NCI-H345 (cell line): ENCODE measurements at places on chromosomes 5 and 9.

DNA sequence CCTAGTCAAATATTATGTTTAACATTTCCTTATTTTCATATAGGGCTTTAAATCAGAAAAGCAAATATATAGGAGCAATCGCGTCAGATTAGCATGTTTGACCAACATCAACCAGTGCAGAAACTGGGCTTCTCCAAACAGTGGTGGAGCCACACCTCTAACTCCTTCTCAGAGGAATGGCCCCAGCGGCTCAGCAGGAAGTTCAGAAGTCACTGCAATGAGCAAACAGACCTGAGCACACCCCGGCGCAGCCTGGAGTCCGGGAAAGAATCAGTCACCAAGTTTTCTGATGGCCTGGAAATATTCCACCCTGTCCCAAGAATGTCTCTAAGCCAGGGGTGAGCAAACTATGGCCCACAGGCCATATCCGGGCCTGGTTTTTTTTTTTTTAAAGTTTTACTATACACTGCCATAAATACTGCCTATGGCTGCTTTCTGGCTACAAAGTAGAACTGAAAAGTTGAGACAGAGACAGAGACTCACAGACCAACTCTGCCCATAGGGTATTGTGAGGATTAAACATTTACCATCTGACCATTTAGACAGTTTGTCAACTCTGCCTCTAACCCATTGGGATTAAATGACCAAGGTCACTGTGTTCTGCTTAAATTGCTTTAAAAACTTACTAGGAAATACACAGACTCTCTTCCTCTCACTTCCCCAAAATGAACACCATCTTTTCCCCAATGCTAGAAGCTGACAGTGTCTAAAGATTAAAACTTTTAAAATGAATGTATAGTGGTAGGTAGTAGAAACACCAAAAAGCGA is 5.4 kb downstream of the GOLM1 start:
- no peak for DNase-seq

DNA sequence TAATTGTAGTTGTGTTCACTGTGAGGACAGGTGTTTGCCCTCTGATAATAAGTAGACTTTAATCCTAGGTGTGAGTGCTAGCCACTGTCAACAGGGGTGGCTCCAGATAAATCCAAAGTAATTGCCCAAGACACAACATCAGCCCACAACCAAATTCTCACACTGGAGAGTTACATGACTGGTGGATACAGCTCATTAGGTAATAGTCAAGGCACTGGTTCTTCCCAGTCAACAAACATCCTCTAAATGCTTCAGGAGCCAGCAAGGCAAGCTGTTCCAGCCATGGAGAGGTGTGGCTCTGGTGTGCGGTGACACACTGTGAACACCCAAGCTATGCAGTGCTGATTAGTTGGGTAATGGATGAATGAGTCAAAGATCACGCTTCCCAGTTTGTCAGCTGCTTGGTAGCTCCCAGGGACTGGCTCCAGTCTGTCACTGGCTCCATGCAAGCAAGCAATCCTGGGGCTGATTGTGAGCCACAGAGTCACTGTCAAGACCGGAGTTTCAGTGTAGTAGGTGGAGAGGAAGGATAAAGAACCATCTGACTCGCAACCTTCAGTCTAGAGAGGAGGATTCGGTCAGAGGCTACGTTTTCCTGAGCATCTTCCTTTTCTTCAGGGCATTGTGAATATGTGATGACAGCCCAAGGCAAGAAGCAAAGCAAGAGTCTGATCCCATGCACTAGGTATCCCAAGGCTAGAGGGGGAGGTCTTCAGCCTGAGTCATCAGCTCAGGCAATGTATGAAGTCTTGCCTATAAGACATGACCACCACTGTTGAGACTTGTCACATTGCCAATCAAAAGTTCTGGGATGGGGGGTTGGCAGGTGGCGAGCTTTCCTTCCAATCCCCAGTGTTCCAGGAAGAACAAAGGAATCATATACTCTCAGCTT is 63.1 kb downstream of the UGCG start:
- DNase-seq: peak; percentile 14

GRCh38 chr5:160312134-160312959 is at the start of gene CCNJL:
Gene CCNJL (minus strand): TSS chr5:160312564. CDS start chr5:160311923, 641 bp downstream.
- peak; percentile 79 for DNase-seq

- DNase-seq: no peak
Observed at GRCh38 chr9:16817002-16817401, 53.5 kb downstream of the BNC2 start.

DNA sequence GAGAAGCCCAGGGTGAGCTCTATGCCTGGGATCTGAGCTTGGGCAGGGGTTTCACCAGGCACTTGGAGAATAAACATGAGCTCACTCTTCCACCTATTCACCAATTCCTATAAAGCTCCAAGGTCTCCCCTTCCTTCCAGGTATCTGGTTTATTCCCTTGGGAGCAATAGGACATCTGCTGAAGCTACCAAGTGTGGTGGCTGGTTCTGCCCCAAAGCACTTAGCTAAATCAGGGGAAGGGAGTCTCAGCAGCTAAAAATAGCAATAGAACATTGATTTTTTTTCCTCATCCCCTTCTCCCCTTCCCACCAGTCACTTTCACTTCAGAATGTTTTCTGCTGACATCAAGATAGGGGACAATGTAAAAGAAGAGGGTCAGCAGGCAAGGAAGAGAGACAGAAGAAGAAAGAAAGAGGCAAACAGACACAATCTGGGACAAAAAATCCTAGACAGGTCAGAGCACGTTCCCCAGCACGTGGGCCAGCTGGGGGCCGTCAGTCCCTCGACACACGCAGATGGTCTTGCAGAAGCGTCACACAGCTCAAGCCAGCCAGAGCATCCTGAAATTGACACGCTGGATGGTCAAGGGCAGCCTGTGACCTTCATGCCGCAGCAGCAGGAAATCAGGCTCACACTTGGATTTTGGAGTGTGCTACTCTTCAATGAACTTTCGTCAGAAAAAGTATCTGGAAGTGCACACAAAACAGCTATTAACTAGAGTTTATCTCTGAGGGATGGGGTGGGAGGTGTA is 176.0 kb downstream of the ZNF608 start:
- peak; percentile 2 for DNase-seq

GRCh38 chr9:136028760-136029470 is 66.2 kb downstream of the NACC2 start:
- DNase-seq: no peak

- no peak for DNase-seq
Observed at GRCh38 chr9:131398204-131398603, 4.3 kb downstream of the PRRC2B start.

GRCh38 chr9:4799033-4799430 is 6.3 kb downstream of the RCL1 start:
- no peak for DNase-seq

DNA sequence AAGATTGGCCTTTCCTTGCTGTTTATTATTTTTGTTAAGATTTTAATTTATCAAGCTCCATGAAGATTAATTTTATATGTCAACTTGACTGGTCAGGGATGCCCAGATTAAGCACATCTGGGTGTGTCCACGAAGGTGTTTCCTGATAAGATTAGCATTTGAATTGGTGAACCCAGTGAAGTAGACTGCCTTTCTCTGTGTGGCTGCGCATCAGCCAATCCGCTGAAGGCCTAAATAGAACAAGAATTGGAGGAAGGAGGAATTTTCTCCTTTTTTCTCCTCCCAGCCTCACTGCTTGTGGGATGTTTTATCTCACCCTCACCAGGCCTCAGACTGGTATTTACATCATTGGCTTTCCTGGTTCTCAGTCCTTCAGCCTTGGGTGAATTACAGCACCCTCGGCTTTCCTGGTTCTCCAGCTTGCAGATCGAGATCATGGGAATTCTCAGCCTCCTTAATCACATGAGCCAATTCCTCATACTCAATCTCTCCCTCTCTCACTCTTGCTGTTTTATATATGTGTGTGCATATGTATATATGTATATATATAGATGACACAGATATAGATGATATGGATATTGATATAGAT is 135.4 kb upstream of the SPEF2 start:
- DNase-seq: no peak

GRCh38 chr5:31086839-31087415 is 106.6 kb upstream of the CDH6 start:
- no peak for DNase-seq

DNA sequence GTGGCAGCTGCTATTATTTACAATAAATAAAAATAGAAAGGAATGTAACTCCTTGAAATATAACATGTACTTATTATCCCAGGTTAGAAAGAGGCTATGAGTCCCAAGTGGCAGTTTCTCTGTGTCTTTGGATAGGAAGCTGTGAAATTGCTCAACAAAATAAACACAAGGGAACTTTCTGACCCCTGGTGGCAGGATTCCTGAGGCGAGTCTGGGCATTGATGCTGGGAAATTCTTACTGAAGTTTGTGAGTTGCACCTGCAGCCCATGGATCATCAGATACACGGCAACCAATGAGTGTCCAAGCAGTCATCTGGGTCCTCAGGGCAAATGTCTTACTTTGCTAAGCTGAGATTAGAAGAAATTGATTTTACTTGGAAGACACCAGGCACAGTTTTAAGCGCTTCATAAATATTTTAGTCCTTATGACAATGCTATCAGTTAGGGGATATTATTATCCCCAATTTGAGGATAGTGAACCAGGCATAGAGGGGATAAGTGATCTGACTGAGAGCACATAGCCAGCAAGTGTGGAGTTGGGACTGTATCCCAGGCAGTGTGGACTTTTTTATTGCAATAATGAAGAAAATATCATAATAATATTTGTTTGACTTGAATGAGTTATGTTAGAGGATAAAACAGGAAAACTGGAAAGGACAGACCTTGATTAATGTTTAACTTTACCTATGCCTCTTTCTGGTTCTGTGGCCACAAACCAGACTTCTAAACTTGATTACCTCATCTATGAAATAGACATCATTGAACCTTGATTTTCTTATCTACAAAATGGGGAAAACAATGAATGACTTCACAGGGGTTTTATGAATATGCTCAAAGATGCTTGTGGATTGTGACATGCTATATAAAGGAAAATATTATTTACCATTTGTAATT is 265.5 kb upstream of the ADAMTSL1 start:
- DNase-seq: peak; percentile 37

DNA sequence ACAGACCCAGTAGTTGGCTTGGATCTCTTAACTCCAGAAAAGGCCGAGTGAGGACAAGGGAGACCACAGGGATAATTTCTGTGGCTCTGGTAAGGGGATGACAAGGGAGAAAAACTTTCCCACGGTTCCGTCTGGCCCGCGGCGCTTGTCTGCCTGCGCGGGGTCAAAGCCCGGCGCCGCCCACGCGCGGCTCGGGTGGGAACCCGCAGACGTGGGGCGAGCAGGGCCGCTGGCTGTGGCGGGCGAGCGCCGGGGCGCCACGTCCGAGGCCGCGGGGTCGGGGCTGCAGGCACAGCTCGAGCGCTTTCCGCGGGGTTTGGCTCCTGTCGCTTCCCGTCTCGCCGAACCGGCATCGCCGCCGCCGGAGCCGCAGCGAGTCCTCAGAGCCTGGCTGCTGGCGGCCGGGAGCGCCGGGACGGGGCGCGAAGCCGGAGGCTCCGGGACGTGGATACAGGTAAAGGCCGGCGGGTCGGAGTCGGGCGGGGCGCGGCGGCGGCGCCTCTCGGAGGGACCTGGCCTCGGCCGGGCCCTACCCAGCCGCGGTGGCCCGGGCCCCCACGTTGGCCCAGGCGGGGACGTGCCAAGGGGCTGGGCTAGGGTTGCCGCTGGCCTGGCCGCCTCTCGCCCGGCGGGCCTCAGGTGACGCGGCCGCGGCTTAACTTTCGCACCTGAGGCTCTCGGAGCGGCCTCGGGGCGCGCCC is at the start of gene RNF180:
Gene RNF180 (plus strand): TSS at position 344 of the 701 bp plus-strand sequence. CDS start 34,965 bp downstream, outside the sequence.
- peak; percentile 33 for DNase-seq

DNA sequence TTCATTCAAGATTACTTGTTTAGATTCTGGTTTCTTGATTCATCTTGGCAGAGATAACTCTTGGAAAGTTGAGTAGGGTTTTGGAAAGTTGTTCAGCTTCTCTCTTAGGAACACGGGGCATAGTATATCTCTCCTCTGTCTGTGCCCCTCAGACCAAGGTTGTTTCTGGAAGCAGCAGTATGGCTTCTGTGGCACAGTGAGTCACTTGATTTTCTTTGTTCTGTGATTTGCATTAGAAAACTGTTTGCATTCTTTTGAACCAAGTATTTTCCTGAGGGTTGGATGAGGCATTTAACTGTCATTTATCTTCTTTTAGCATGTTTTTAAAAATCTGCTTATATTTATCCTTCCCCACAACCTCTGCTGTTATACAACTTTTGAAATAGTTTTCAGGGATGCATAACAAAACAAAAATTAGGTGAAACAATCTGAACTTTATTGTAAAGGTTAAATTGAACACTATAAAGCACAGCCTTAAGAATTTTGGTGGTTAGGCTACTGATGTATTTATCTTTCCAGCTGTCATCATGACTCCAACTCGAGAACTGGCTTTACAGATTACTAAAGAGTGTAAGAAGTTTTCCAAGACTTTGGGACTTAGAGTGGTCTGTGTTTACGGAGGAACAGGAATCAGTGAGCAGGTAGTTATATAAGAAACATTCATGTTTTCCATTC is 26.5 kb downstream of the DDX46 start:
- no peak for DNase-seq

- peak; percentile 84 for DNase-seq
Observed at GRCh38 chr9:10252174-10252573, 360.6 kb downstream of the PTPRD start.

DNA sequence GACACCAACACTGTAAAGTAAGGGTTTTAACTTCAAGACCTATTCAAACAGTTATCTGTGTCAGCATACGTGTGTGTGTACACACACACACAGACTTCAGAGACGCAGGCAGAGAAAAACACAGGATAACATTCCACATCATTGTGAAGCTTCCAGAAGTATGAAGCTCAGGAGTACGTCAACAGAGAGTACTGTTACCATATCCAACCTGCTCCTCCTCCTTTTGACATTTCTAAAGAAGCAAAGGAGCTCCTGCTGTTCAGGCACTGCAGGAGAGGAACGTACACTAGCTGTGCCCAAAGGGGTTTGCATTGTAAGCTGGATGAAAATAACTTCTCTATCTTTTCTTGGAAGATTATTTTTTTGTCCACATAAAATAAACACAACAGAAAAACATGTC is 180.7 kb downstream of the MEF2C start:
- peak; percentile 46 for DNase-seq

GRCh38 chr9:74122661-74123060 is 374.5 kb upstream of the RORB start:
- no peak for DNase-seq

GRCh38 chr5:63820577-63820976 is 141.7 kb downstream of the HTR1A start:
- no peak for DNase-seq

GRCh38 chr5:35319333-35320002 is 89.2 kb upstream of the PRLR start:
- DNase-seq: no peak

- no peak for DNase-seq
Observed at GRCh38 chr9:24776226-24776625, 230.5 kb upstream of the IZUMO3 start.
